Endothelial cell of umbilical vein (primary cell): ENCODE measurements at places on chromosomes 12 and 14.
A peak's percentile ranks its signal among the peaks of the same experiment; 100 is the strongest.

DNA sequence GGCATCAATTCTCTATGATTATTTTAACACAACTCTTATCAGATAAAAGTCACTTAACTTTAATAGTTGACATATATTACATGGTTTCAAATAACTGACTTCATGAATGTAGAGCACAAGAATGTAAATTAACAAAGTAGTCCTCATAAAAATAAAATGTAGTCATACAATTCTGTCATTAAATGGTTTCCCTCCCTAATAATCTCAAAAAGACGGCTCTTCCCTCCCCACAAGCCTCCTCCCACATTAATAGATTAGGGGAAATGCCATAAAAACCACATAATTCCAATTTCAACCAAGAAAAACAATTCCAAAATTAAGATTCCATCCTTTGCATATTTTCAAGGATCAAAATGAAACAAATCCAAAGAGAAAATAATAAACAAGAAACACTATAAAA, 36.7 kb downstream of the SPTLC2 start:
- no peak for DNase-seq

DNA sequence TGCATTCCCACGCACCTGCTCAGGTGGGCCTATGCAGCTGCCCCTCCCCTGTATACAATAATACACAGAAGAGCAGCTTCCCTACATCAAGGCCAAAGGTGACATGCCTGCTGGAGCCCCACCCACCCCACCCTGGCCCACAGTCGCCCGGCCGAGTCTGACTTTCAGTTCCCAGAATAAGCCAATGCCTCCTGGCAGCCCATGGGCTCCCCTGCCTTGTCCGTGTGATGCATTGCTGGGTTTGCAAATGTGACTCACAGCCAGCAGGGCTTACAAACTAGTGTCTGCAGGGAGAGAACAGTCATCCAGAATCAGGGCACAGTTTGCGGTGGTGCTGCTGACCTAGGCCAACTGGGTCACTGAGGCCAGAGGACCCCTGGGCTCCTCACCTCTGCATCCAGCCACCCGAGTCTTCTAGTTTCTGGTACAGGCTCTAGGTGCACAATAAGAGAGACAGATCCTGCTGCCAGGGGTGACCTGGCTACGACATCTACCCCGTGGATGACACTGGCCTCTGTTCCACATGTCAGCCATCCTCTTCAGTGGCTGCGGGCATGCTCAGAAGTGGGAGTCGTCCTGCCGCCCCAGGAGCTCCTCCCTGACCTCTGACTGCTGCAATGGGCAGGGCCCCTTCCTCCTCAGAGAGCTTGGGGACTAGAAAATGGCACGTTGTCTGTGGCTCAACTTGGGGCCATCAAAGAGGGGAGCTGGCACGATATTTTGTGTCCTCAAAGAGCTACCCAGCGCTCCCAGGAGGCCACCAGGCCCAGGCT, 84.5 kb downstream of the CHGA start:
- DNase-seq: no peak

GRCh38 chr12:6774499-6775062, 2.3 kb downstream of the LAG3 start:
- DNase-seq: no peak

GRCh38 chr14:32364941-32365340, 35.8 kb downstream of the AKAP6 start:
- no peak for DNase-seq

DNA sequence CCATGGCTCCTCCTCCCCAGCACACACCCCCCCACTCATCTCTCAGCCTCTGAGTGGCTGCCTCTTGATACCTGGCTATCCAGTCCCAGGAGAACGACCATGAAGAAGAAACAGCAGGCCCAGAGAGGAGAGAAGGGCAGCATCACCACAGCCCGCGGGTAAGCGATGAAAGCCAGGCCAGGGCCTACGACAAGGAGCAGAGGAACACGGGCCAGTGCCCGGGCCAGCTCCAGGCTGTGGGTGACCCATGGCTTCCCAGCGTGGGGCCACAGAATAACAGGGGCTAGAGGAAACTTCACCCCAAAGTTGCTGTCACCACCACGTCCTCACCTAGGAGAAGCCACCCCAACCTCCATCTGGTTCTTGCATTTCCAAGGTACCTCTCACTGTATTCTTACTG, 10.4 kb upstream of the SLC6A12 start:
- DNase-seq: no peak

GRCh38 chr12:2334689-2335088, 281.9 kb downstream of the CACNA1C start:
- no peak for DNase-seq

GRCh38 chr12:58186914-58187313, 245.5 kb downstream of the ATP23 start:
- no peak for DNase-seq

DNA sequence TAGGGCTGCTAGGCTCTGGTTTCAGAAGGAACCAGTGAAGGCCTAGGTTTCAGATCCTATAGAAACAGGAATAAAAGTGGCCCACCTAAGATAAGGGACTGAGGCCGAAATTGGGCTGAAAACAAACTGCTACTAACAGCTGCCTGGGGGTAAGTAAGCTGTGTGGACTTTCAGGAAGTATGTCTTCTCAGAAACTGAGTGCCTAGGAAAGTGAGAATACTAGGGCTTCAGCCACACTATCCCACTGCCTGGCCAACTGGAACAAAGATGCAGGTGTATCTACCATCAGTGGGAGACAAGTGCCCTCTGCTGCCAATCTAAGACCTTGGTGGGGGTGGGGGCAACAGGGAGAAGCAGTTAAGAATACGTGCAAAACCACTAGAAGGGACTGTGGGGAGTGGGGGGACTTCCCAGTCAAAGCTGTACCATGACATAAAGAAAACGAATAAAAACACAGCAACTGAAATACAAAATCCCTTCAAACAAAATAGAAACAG, 82.5 kb downstream of the MED13L start:
- no peak for DNase-seq

- no peak for DNase-seq
Measured at GRCh38 chr12:53670308-53670707, 5.6 kb downstream of the ATP5MC2 start.

DNA sequence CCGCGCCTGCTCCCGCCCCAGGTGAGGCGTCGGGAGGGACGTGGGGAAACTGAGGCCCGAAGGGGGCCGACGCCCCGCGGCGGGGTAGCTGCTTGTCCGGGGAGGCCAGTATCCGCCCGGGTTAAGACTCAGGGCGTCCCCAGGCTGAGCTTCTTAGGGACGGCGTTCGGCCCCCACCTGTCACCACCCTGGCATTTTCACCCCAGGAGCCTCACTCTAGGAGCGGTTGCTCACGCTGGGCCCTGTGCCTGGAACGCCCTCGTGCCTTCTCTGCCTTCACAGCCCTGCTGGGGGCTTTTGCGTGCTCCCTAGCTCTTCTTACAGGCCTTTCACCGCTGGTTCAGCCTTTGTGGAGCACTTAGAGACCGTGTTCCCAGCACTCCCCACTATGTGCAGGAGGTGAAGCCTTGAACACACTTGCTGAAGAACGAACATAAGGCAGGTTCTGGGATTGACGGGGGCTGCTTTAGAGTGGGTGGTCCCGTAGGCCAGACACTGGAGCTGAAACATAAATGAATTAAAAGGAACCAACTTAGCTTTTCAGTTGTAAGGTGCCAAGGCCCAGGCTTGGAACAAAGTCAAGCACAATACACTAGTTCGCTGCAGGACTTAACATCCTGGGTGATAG, 601 bp downstream of the ZNF839 start:
- peak; percentile 57 for DNase-seq

DNA sequence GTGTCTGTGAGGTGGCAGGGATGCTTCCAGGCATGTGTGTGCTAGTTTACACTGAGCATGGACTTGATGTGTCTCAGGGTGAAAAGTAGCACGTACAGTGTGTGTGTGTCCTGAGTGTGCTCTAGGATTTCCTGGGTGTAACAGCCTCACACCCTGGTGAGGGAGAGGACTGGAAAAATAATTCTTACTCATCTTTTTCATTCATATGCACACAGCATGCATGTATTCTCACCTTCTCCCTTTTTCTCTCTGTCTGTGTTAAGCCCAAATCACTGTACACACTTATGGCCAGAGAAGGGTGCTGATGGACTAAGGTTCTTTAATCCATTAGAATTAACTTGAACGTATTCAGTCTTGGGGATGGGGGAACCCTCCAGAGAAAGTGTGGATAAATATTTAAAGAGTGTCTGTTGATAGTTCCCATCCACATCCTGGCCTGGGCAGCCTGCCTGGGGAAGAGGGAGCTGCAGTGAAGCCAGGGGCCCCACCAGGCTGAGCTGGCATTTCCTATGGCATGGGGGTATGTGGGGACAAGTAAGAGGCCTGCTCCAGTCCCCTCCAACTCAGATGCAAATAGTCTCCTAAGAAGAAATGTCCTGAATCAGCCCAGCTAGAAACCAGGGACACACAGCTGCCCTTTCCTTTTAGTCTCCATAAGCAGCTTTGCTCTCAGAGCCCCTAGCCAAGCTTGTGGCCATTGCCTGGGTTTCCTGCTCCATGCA, 1.1 kb upstream of the HOXC8 start:
- DNase-seq: no peak
